ENCODE measurements at places on chromosomes 6 and 20.

GRCh38 chr6:30819297-30819917 lies 64.9 kb upstream of the DDR1 start:
- DNase-seq, result peak; percentile 63

GRCh38 chr20:3209946-3210317 lies 634 bp downstream of the ITPA start:
- DNase-seq, result no peak

DNA sequence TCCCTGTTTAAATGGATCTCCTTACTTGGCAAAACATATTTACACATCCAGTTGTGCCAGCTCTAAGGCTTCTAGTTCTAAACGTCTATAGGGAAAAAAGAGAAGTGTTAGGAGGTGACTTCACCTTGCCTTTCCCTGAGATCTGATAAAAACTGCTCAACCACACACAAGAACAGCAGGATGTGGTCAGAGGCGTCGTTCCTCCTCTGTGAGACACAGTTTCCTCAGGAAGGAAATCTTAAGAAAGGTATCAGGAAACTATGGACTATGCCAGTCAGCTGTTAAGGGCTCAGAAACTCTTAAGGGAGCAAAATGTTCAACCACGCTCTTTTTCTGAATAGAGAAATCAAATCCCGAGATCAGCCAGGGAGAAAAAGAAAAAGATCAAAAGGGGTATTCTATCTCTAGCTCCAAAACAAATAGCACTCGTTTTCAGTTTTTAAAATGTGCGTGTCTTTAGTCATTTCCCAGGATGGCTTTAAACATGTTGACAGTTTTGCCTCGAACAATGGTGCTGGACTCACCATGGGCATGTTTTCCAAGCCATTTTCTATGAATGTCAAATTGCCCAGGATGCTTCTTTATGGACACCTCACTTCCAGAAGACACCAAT lies 154.5 kb downstream of the HACE1 start:
- DNase-seq, result peak; percentile 14

DNA sequence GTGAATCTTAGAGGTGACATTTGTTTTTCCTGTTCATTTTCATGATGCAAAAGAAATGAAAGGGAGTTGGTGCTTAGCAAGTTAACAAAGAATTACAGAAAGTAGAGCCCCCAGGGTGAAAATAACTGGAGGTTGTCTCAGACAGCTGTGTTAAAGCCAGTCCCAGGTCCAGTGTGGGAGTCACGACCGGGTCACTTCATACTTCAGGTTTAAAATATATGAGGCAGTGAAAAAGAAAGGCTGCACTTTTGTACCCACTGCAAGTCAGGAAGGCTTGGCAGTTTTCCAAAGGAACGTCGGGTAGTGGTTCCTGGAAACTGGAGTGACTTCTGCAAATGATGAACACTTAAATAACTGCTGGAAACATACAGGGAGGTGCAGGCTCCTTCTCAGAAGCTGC lies 91.5 kb upstream of the THBS2 start:
- DNase-seq, result no peak

DNA sequence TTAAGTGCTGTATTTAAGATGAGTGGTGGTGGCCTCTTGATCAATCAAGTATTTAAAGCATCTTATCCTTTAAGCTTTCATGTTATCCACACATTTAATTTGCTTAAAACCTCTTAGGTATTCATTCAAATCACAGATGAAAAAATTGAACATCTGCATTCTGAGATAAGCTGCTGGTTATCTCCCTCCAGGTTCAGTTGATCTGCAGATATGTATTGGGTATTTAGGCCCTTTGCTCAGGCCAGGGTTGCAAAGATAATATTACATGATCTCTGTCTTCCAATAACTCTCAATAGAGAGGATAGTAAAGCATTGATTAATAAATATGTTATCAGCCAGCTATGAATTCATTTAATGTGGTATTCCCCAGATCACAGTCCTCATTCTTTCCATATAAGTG lies 45.9 kb downstream of the RPS12 start:
- DNase-seq, result no peak

- DNase-seq, result no peak
These were observed 68.1 kb upstream of the TOP1 start for GRCh38 chr20:40960521-40960956.

GRCh38 chr6:158026054-158026900 lies 44.6 kb downstream of the SYNJ2 start:
- DNase-seq, result peak; percentile 87

- no peak for DNase-seq
These were observed 45.6 kb downstream of the LRRN4 start for GRCh38 chr20:6008254-6008653.

- DNase-seq, result peak; percentile 87
These were observed 1.1 kb downstream of the ACTL10 start for GRCh38 chr20:33667676-33668465.

DNA sequence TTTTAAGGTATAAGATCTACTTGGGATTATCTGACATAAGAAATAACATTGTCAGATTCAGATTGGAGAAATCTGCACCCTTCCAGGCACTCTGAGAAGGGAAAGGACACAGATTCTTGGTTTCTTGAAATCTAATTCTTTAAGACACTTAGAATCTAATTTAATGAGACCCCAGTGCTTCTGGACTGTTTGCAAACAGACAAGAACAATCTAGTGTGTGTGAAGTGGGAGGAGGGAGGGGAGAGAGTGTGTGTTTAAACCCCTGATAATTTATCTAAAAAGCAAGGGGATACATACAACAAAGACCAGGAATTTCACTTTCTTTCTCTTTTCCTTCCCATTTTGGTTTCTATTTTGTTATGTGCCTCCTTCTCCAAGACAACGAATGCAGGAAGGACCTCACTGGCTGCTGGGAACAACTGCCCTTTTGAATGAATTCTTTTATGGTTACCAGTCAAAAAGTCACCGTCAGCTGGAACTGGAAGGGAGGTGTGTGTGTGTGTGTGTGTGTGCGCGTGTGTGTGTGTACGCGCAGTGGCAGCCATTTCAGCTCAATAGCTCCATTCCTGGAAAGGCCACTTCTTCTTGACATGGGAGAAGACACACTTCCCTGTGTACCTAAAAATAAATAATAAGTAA lies 129.4 kb downstream of the BCAS1 start:
- no peak for DNase-seq

GRCh38 chr20:49955167-49955566 lies 19.0 kb downstream of the RNF114 start:
- DNase-seq, result no peak

- DNase-seq, result no peak
These were observed 65.6 kb downstream of the TMEM200A start for GRCh38 chr6:130431346-130431852.

DNA sequence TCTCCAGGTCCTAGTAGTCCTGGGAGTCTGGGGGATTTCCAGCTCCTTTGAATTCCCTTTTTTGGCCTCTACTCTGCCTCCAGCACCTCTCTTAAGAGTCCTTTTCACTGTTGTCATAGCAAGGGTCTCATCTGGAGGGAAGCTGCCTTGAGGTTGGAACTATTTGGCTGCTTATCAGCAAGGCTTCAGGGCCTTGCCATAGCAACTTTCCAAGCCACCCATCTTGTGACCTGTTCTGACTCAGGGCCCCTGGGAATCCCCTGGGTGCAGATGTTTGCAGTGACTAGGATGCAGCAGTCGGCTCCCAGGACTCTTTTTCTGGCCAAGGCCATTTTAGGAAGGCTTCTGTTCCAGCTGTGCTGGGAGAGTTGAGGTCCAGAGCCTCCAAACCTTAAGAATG lies 12.4 kb downstream of the PKIG start:
- DNase-seq, result no peak

GRCh38 chr6:155388591-155388990 lies 67.0 kb downstream of the NOX3 start:
- DNase-seq, result no peak

GRCh38 chr6:53070806-53071205 lies 5.6 kb downstream of the FBXO9 start:
- DNase-seq, result peak; percentile 11

DNA sequence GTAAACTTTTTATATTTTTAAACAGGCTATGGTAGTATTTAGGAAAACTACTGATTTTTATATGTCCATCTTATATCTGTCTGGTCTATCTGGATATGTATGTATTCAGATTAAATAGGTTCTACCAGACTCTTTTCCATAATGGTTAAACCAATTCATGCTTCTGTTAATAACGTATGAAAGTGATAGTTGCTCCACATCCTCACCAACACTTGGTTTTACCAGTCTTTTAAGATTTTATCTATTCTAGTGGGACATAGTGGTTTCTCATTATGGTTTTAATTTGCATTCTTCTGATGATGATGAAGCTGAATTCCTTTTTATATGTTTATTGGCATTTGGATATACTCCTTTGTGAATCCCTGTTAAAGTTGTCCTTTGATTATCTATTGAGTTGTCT lies 56.1 kb downstream of the UBR2 start:
- no peak for DNase-seq

GRCh38 chr6:36120979-36121786 lies 9.1 kb upstream of the MAPK13 start:
- peak; percentile 57 for DNase-seq

DNA sequence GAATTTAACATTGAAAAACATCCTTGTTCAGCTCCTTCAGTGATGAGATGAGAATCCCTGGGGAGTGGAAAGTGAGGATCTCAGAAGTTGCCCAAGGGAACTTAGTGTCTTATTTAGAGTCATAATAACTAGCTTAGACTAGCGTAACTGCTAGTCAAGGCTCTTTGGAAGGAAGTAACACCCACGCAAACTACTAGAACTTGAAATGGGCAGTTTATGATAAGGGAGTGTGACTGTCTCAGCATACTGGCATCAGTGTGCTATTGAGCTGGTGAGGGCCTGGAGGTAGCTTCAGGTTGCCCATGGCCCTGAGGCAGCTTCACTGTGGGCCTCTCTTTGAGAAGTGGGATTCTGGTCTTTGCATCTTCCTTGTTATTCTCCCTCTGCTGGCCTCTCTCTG lies 40.1 kb downstream of the SLX4IP start:
- DNase-seq, result no peak

DNA sequence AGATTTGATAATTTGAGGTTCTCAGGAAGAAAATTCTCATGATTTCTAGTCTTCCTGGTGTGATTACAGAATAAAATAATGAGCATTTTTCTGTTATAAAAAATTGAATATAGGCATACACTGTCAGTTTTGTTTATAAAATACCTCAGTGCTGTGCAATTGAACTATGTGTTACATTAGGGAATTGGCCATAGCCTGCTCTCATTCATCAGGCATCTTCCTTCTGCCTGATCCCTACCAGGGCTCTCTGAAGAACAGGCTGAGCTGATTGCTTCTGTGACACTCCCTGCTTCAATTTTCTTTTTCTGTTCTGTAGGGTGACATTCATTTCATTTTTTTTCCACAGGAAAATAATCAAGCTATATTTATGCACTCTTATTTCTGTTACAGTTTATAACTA lies 162.8 kb downstream of the PHF3 start:
- DNase-seq, result no peak

- DNase-seq, result peak; percentile 5
These were observed 66.0 kb downstream of the ZBTB2 start for GRCh38 chr6:151325075-151326050.

DNA sequence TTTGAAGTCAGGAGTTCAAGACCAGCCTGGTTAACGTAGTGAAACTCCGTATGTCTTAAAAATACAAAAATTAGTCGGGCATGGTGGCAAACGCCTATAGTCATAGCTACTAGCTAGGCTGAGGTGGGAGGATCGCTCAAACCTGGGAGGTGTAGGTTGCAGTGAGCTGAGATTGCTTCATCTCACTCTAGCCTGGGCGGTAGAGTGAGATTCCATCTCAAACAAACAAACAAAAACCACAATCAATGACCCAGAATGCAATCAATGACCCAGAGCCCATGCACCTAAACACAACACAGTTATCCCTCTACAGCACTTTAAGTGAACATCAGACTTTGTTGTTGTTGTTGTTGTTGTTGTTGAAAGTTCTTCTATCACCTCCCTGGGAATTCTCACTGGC lies 77.9 kb downstream of the MYB start:
- no peak for DNase-seq

GRCh38 chr6:131924881-131925474 lies 26.2 kb downstream of the CCN2 start:
- DNase-seq, result no peak

GRCh38 chr20:1824834-1825233 lies 70.4 kb upstream of the SIRPA start:
- no peak for DNase-seq

- no peak for DNase-seq
These were observed 712.8 kb downstream of the CD109 start for GRCh38 chr6:74408844-74409243.

DNA sequence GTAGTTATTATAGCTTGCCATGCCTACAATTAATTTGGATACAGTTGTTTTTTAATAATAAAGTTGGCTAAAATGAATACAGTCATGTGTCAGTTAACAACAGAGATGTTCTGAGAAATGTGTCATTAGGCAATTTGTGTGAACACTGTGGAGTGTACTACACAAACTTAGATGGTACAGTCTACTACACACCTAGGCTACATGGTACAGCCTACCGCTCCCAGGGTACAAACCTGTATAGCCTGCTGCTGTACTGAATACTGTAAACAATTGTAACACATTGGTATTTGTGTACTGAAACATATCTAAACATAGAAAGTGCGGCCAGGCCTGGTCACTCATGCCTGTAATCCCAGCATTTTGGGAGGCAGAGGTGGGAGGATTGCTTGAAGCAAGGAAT lies 50.2 kb downstream of the MYLIP start:
- no peak for DNase-seq

DNA sequence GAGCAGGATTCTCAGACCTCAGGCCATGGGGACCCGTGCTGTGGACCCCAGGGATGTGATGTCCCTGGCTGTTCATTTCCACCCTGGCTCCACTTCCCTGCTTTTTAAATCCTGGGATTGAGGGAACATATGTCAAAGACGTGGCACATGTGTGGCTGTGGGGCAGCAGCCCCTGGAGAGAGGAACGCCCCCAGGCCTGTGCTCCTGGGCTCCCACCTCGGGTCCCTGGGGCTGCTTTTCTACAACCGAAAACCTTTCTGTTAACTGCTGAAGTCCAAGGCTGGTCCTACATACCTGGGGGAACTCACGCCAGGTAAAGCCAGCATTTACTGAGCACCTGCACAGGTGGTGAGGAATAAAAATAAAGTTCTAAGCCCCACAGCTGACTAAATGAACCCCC lies 102.3 kb upstream of the FRMD1 start:
- DNase-seq, result no peak

- no peak for DNase-seq
These were observed 433.3 kb downstream of the UTRN start for GRCh38 chr6:144718431-144718830.

- peak; percentile 41 for DNase-seq
These were observed 75.4 kb upstream of the ECI2 start for GRCh38 chr6:4210629-4211419.

All from activated naive CD8-positive, alpha-beta T cell treated with anti-CD3 and anti-CD28 coated beads for 36 hours (primary cell).